ENCODE measurements at places on chromosomes 3 and 15.

GRCh38 chr3:188071636-188072035, 82.3 kb upstream of the LPP start:
- no peak for DNase-seq

DNA sequence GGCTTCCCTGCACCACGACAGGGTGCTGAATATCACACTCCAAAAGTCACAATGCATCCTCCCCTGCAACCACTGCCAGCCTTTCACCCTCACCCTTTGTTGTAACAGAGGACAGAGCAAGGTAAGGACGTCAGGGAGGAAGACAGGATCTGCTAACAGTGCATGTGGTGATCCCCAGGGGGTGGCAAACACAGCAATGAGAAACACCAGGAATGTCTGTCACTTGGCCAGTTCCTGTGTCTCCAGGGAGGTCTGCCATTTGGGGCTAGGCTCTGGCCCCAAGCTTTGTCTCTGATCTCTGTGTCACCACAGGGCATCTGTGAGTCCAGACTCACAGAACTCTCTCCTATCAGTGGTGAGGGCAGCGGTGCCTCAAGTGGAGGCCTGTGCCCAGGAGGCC, 54.3 kb upstream of the SLC24A5 start:
- no peak for DNase-seq

DNA sequence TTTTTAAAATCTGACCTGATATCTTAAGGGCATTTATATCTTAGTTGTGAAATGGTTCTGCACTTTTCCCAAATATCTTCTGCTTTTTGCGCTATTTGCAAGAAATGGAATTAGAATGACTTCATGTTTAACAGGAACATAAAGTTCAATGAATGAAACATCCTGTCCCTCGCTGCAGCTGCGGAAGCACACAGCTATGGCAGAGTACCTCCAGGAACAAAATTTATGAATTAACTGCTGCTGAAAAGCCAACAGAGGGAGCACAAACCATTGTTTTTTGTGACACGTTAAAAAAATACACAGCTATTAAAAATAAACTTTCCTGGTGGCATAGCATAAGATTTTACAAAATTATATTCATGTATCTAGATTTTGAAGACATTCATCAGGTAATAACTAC, 404.4 kb upstream of the MDFIC2 start:
- DNase-seq, result no peak

GRCh38 chr3:195441051-195441450, 1.8 kb downstream of the ACAP2 start:
- no peak for DNase-seq

DNA sequence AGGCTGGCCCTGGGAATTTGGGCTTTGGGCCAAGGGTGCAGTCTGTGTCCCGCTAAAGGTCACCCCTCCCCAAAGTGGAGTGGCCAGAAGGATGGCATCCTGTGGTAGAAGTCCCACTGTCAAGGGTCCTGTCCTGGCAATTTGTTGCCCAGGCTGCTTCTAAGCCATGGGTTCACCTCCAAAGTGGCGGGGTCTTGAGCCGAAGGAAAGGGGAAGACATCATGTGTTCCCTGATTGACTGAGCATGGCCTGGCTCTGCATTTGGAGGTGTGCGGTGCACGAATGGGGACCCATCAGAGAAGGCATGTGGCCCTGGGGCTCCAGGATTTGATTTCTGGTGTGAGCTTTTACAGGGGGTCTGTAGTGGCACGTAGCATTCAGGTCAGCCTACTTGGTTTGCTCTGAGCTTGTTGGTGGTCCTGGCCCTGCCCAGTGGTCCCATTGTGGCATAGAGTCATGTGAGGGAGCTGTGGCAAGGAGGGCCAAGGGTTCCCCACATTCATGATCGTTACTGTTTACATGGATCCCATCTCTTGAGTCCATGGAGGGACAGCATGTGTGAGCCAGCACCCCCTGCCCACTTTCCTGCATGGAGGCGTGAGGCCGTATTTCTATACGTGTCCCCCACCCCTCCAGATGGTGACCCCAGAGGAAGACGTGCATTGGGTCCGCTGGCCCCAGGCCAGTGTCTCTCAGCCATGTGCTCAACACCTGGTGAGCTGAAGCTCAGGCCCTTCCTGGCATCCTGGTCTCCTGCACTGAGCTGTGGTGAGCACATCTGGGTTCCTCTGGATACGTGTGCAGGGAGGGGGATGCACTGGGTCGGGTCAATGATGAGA, 225.1 kb downstream of the SNRPN start:
- peak; percentile 23 for DNase-seq

DNA sequence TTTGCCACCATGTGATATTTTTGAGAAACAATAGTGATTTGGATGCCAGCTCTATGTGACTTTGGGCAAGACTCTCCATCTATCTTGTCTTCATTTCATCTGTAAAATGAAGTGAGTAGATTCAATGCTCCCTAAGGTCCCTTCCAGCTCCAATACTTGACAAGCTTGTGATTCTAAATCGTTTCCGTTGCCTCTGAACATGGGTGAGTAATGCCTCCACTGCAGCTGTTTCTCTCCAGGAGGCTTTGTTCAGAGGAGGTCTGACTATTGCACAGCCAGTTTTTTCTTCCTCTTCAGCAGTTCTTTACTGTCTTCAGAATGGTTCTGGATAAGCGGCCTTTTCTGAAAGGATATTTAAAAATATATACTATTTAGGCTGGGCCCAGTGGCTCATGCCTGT, 14.8 kb upstream of the TMOD3 start:
- DNase-seq, result no peak

- DNase-seq, result no peak
Measured at GRCh38 chr3:56096999-56097398, 371.3 kb downstream of the ERC2 start.

- DNase-seq, result no peak
Measured at GRCh38 chr15:74384881-74385643, 17.6 kb upstream of the CYP11A1 start.

- DNase-seq, result no peak
Measured at GRCh38 chr3:134003066-134003465, 26.7 kb downstream of the SLCO2A1 start.

- no peak for DNase-seq
Measured at GRCh38 chr3:183295211-183295610, 42.2 kb downstream of the B3GNT5 start.

DNA sequence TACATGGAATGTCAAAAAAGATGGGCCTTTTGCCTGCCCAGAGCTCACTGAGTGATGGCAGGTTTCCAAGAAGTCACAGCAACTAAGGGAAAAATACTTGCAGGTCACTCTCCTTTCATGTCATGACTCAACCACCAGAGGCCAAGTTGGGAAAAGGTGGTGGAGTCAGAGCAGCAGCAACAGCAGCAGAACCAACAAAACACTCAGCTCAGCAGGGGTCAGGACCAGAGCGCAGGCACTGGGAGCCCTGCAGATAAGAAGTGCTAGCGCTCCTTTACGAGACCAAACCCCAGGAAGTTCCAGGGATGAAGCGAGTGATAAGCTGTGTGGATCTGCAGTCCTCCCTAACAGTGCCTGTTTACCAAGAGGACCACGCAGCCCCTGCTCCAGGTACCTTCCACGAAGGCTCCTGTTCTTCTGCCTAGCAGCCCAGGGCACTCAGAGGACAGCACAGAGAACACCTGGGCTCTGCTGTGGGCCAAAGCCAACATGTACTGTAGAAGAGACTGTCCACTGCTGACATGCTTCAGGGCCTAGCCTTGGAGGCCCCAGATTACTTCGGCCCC, 26.0 kb downstream of the POC1A start:
- DNase-seq, result no peak

GRCh38 chr3:115340586-115340985, 193.5 kb upstream of the ZBTB20 start:
- DNase-seq, result no peak

GRCh38 chr15:64288999-64289398, 67.0 kb downstream of the CSNK1G1 start:
- no peak for DNase-seq

DNA sequence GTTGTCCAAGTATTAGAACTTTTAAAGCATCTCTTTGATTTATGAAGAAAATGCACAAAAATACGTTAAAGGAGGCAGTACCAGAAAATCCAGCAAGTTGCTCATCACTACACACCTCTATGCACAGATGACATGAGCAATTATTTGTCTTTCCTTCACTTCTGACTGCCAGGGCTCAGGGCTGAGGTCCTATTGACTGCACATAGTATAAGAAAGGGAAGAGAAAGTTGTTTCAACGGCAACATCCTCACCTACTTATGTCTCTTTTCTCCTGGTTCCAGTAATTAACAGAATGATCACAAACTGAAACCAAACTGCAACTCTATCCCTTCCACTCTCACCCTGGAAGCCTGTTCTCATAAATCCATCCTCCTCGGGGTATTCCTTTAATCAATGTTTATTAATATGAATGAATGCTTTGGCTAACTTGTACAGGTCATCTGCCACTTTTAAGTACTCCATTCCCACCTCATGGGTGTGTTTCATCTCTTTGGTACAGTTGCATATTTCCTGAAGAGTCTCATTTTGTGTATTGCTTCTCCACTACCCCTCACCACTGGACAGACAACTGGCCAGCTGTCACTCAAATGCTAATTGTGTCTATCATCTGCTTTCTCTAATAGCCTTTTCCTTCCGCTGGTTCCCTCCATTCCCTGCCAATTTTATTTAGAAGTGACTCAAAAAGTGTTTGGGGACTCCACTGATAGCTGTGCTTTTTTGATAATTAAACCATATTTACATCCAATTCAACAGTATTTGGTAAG, 34.5 kb downstream of the RAB27A start:
- no peak for DNase-seq
